ENCODE measurements at places on chromosomes 2 and 18.

DNA sequence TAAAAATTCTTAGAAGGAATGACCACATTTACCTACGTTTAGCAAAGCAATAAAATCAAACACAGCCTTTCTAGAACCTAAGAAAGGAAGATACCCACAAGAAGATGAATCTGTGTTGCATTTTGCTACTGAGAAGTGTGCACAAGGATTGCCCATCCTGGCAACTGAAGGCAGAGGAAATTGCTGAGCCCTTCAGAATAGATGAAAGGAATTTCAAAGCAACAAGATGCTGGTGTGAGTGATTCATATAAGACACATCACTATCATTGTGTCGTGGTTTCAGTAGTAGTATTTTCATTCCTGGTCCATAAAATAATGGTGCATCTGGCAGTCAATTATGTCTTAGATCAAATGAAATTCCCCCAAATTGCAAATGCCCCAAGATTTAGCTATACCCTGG, 48.4 kb upstream of the ANKRD44 start:
- no peak for DNase-seq

GRCh38 chr2:141942006-141942789, 188.6 kb downstream of the LRP1B start:
- DNase-seq, result no peak

DNA sequence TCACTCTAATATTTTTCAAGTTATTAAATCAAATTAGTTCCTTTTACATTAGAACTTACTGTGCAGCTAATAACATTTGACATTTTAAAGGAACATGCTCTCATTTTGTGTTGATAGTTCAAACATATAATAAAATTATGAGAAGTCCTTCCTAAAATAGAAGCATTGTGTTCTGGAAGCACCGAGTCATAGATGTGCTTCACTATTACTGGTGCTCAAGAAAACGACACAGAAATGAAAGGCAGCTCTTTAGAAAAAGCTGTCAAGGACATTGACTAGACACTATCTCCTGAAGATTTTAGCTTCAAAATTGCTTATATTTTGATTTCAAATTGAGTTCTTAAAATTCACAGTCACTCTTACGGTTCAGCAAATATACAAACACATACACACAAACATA, 338.3 kb downstream of the NBAS start:
- DNase-seq, result no peak

GRCh38 chr2:42153944-42154581, 15.1 kb upstream of the EML4 start:
- no peak for DNase-seq

- DNase-seq, result no peak
These were observed 54.8 kb upstream of the CCDC178 start for GRCh38 chr18:33495278-33495677.

- DNase-seq, result no peak
These were observed 254.8 kb upstream of the COPS8 start for GRCh38 chr2:236830926-236831325.

DNA sequence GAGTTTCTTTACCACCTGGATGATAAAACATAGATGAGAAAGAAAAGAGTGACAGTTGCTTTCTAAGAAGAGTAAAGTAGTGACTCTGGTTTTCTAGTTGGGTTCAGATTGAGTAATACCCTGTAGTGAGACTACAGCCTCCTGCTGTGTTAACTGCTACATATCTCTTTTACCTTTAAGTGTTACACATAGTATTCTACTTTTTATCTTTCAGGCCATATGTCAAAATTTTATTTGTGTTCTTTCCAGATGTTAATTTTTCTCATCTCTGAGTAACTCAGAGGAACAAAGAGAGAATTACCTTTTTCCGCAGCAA, 348.2 kb downstream of the CTNNA2 start:
- DNase-seq, result no peak
